ENCODE measurements at places on chromosomes 6 and 20. TPM values are rescaled to one million over a fixed set of nuclear protein-coding genes. Genes with fewer than 3 reads are reported as not detected.

SOD2 gene
- total RNA-seq: 184 TPM

BPIFB1 gene
- total RNA-seq: not detected

SLC4A11 gene
- 0.49 TPM for total RNA-seq

SIRPA gene
- 18.3 TPM for total RNA-seq

FAM8A1 gene
- total RNA-seq: 12.0 TPM

Data from fibroblast of the aortic adventitia (primary cell).